CD4-positive, alpha-beta T cell treated with Interleukin-6 at 100 ng/mL for 8 hours (primary cell): ENCODE measurements at places on chromosomes 11 and 22.

DNA sequence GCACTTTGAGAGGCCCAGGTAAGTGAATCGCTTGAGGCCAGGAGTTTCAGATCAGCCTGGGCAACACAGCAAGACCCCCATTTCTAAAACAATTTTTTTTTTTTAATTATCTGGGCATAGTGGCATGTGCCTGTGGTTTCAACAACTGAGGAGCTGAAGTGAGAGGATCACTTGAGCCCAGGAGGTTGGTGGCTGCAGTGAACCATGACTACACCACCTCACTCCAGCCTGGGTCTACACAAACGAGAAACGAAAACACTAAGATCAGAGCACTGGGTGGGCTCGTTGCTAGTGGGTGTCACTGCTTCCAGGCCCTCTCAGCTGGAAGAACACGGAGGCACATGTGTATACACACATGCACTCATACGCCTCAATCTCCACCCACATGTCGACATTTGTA is 4.1 kb upstream of the MOB2 start:
- no peak for DNase-seq

DNA sequence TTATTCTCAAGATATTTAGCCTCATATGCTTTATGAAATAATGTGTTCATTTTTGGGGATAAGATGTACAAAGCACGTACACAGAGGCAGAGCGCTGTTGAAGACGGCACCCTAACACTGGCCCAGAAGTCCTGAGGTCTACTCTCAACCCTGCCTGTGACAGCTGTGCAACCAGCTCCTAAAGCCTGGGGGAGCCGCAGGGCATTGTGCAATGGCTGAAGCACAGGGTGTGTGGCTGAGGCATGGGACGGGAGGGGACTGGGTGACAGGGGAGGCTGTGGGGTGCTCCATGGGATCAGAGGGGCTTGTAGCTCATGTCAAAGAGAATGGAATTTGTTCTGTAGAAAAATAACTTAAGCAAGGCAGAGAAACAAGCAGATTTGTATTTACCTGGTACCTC is 27.7 kb downstream of the FAM227A start:
- no peak for DNase-seq

DNA sequence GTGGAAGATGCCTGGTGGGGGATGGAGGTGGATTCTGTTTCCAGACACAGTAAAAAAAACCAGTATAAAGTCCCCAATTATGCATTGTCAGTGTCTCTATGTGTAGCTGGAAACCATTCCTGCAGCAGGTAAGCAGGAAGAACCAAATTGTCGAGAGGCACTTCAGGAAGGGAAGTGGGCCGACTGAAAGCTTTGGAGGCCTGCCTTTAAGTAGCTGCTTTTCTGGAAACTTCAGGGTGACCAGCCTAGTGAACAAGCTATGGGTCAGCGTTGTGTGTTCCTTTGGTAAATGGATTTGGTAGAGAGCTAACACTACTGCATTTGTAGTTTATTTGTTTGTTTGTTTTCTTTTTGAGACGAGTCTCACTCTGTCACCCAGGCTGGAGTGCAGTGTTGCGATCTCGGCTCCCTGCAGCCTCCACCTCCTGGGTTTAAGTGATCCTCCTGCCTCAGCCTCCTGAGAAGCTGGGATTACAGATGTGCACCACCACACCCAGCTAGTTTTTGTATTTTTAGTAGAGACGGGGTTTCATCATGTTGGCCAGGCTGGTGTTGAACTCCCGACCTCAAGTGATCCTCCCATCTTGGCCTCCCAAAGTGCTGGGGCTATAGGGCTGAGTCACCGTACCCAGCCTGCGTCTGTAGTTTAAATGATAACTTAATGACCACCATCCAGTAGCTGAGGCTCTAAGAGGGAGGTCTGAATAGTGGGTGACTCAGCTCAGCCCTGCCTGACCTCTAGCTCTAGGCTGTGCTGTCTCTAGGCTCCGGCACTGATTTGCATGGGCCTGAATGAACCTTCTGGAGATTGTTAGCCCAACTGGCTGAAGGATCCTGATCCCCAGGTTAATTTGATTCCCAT is 12.8 kb downstream of the PTPRJ start:
- DNase-seq: no peak

- DNase-seq: no peak
Measured at GRCh38 chr22:41920271-41920976, 5.5 kb upstream of the SHISA8 start.

DNA sequence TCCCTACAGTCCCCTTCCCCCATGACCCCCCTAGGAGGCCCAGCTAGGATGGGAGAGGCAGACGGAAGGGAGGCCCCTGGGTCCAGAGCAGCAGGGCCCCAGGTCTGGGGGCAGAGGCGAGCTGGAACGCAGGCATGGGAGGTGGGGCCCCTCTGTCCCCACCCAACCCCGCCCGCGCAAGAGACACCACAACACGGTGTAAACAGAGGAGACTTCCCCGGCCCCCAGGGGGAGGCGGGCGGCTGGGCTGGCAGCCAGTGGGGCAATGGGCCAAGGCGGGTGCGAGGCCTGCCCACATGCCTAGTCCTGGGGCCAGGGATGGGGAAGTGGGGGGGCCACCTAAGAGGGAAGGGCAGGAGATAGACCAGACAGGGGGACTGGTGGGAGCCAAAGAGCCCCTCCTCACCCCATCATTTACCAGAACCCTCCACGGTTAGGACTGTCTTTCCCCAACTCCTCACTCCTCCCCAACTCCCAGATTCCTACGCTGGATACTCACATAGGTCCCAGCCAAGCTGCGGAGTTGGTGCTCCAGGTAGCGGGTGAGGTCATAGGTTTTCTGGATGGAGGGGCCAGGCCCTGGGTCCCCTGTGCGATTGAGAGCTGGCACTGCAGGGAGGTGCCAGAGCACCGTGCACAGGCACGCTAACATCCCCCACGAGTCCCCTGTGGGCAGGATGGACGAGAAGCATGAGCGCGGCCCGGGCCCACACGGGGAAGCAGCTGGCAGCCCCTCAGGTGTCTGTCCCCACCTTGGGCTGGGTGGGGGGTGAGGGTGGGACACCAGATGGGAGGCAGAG is 6.2 kb downstream of the CLCF1 start:
- DNase-seq: no peak

DNA sequence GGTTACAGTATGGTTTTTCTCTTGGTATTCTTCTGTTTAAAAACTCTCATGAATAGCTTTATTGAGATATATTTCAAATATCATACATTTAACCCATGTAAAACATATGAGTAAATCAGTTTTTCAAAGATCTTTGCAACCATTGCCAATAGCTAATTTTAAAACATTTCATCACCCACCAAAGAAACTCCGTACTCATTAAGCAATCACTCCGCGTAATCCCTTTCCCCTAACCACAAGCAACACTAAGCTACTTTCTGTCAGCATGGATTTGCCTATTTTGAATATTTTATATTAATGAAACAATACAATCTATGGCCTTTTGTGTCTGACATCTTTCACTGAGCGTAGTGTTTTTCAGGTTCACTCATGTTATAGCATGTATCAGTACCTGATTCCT is 697.9 kb upstream of the ANO5 start:
- DNase-seq: no peak

DNA sequence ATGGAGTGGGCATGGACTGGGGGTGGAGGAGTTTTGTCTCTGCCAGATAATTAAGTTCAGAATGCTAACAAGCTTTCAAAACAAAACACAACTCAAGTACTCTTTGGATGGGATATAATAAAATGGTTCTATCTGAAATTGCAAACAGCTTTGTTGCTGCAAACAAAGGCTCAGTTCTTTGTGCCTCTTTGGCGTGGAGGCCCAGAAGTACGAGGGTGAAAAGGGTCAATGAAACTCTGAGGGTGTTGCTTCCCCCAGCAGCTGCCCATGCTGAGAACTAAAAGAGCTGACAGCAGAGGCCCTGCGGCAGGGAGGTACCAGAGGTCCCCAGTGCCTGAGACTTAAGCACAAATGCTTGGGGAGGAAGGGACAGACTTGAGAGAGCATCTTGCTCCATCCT is 26.5 kb upstream of the IGSF22 start:
- no peak for DNase-seq

DNA sequence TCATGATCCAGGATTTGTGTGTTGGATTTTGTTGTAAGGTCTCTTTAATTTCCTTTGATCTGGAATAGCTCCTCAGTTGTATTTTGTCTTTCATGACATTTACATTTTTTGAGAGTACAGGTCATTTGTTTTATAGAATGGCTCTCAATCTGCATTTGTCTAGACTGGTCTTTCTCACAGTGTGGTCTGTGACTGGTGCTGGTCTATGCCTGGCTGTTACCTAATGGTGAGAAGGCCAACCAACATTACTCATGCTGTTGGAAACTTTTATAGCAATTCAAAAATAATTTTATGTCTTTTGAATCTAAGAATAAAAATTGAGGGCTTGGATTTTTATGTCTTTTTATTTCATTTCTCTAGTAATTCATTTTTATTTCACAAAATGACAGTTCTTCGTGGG is 3.9 kb upstream of the NCR3LG1 start:
- no peak for DNase-seq

GRCh38 chr22:34972191-34972897 is 93.6 kb upstream of the ISX start:
- no peak for DNase-seq

GRCh38 chr22:45969801-45970470 is 7.0 kb downstream of the WNT7B start:
- no peak for DNase-seq

DNA sequence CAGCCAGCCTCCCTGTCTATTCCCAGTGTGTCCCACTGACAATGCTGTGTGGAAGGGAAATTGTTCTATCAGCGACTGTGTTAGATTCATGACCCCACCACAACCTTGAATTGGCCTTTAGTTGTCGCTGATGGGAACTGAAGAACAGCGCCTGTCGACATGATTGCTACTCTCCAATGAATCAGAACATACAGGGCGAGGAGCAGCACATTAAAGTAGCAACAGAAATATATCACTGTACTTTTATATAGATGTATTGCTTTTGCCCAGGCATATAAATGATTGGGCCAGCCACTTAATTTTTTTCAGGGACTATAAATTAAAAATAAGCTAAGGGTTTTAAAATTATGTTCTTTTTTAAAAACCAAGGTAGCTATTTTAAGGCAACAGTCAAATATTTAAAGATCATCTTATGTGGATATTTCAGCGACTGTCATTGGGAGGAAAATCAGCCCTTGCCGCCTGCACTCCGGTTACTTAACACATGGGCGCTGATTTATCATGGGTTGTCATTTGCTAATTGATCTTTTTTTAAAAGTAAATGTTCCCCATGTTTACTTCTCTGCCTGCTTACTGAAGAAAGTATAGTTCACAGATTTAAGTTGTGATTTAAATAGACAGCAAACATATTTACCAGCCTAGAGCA is 42.1 kb downstream of the ARL14EP start:
- no peak for DNase-seq

DNA sequence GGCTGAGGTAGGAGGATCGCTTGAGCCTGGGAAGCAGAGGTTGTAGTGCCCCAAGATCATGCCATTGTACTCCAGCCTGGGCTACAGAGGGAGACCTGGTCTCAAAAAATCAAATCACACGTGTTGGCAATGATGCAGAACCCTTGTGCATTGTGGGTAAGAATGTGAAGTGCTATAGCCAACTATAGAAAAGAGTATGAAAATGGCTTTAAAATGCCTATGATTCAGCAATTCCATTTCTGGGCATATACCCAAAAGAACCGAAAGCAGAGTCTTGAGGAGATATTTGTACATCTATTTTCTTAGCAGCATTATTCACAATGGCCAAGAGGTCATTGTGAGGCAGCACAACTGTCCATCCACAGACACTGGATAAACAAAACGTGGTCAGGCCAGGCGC is 2.6 kb upstream of the FADS3 start:
- DNase-seq: no peak

DNA sequence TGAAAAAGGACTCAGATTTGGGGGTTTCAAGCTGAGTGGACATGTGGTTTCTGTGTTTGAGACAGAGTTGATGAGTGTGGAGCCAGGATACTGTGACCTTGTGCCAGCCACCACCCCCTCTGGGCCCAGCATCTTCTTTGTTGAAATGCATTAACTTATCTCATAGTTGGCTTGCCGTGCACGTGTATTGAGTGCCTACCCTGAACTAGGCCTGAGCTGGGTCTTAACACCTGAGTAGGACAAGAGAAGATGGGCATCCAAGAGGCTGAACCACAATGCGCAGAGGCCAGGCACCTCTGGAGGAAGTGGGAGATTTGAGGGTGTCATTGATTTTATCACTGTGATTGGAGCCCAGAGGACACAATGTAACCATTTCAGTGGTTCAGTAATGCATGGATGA is 117.6 kb upstream of the CRYBB3 start:
- DNase-seq: no peak

- peak; percentile 82 for DNase-seq
Measured at GRCh38 chr11:64887757-64888405, 9.5 kb upstream of the EHD1 start.

DNA sequence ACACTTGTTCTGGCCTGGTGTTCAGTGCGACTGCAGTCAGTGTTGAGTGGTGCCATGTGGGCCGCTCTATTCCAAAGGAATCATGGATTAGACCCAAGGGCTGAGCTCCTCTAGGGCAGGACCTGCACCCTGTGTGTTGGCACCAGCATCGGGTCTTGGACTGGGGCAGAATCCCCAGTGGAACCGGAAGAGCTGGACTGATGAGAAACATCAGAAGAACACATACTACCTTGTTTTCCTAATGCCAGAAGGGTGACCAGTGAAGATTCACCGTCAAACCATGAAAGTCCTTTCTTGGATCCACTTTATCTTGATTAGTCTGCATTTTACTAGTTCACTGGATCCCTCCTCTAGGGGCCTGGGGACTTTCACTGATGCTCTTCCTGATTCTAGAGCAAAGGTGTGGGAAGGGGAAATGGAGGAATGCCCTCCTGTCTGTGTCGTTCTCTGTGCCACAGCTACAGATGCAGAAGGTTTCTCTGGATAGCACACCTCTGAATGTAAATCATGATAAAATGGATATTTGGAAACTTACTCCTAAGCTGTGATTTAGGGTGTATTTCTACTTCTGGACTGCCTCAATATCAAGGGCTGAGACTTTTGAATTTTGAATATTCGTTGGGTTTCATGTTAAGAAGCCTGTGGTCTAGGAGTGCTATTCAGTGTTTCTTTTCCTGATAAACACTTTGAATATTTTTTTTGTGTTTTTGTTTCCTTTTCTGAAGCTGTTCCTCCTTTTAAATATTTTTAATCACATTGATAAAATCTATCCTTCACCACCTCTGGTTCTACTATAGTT is 11.0 kb upstream of the GLB1L3 start:
- DNase-seq: no peak
